A172 (cell line): ENCODE measurements at places on chromosomes 13 and 19. TPM values are rescaled to one million over a fixed set of nuclear protein-coding genes. Genes with fewer than 3 reads are reported as not detected.
A peak's percentile ranks its signal among the peaks of the same experiment; 100 is the strongest.

GRCh38 chr13:84136582-84136981 lies 254.3 kb upstream of the SLITRK1 start:
- no peak for DNase-seq

DNA sequence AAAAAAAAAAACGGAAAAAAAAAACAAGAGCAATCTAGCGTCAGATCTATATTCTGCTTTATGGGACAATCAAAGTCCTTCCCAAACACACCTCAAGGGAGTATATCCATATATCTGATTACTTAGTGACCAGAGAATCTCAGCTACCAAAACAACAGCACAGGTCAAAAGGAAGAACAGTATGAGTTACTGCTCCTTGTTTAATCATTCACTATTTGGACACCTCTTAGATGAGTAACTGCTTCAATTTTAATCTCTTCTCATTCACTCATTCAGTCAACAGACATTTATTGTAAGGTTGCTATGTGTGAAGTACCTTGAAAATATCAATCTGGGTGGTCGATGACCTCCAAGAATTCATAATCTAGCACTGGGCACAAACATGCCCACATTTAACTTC lies 193.2 kb downstream of the IRS2 start:
- no peak for DNase-seq

- DNase-seq = no peak
Observed at GRCh38 chr13:110914331-110915056, 375 bp downstream of the ANKRD10 start.

DNA sequence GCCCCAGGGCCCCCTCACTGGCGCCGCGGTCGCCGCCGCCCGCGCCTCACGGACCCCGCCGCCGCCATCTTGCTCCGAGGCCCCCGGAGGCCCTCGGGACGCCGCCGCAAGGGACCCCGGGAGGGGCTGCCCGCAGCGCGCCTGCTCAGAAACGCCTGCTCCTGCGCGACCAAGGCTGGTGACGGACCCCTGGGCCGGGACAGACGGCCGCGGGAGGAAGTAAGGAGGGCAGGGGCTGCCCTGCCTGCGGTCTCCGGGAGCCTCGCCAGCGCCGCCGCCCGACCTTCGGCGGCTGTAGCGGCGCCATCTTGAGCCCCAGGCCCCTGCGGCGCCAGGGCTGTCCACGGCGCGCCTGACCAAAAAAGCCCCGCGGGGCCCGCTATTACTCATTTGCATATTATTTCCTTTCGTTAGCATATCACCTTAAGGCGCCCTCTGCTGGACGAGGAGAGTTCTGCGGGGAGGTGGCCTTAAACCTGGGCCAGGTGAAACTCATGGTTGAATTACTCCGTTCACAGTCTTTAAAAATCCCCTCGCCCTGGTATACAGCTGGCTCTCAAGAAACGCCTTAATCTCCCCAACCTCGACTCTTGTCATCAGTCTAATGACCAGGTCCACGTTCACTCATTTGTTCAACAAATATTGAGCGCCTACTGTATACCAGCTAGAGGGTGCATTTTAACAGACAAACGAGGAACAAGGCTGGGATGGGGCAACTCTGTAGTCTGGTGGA lies at the start of gene REXO1:
Gene REXO1, minus strand, starts transcription at position 85 of the 733 bp plus-strand sequence. CDS start 125 bp downstream, outside the sequence.
- DNase-seq = peak; percentile 88

- no peak for DNase-seq
Observed at GRCh38 chr19:45336696-45337251, 3.8 kb upstream of the KLC3 start.

GRCh38 chr19:15393963-15394362 lies 14.4 kb upstream of the AKAP8 start:
- DNase-seq = no peak

GRCh38 chr19:53388904-53389303 lies 6.0 kb upstream of the ZNF765 start:
- peak; percentile 24 for DNase-seq

DNA sequence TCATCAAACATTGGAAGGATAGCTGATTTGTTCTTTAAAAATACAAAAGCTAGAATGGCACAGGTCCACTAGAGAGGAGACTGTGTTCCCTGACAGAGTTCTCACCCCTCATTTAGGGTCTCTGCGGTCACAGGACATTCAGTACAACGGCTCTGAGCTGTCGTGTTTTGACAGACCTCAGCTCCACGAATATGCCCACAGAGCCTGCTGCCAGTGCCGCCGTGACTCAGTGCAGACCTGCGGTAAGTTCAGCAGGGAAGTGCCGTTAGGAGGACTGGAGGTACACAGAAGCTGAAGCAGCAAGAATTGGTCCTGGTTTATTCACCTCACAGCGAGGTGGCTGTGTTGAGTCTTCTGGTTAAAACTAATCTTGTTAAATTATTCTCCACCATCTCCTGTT lies 90.0 kb downstream of the TNFRSF19 start:
- no peak for DNase-seq

- no peak for DNase-seq
Observed at GRCh38 chr19:4531562-4532165, 3.4 kb downstream of the PLIN5 start.

- no peak for DNase-seq
Observed at GRCh38 chr19:29565171-29565570, 39.4 kb downstream of the VSTM2B start.

- peak; percentile 45 for DNase-seq
Observed at GRCh38 chr19:15072930-15073647, 8.9 kb upstream of the OR1I1 start.

Gene PSG2
- total RNA-seq = 0.19 TPM in 1 of 2 replicates, not detected in the other
